ENCODE measurements at places on chromosomes 5 and 9.

DNA sequence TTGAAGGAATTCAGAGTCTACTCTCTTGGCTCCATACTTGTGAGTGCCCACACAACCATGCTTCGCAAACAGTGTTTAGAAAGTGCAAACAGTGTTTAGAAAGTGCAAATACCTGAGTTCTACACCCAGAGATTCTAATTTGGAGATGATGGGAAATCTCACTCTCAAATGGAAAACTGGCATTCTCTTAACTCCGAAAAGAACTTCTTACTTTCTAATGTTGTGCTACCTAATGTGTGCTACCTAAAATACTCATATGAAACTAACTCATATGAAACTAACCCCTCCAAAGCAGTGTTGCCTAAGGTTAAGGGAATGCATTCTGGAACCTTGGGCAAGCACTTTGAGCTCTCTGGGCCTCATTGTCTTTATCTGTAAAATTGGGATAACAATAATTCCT lies 55.5 kb upstream of the ZNF366 start:
- no peak for DNase-seq

DNA sequence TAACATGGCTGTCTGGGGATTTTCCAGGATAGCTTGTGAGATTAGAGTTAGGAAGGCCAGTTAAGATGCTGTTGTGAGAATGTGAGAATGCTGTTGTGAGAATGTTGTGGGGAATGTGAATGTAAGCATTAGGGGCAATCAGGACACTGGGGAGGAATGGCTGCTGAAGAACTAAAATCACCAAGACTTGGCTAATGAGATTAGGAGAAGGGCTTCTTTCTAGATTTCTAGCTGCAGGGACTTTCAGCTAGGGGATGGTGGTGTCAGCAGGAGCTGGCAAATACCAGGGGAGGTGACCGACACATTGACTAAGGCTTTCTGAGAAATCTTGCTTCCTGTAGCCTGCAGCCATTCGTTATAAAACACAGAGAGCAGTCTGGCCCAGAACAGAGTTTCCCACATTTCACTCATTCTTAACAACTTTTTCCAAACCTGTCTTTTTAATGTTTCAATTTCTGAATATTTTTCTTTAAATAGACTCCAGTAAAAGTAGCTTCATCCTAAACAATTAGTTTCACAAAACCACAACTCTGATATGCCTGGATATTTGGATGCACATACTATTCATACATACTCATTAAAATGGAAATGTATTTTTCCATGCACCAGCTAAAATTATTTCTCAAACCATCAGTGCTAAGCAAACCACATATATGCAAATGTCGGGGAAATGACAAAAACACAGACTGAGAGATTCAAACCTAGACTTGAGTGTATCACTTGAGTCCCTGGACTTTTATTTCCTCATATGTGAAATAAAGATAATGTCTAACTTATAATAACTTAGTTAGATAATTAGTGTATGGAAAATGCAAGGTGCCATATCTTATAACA lies 89.3 kb upstream of the TNC start:
- DNase-seq = no peak

- no peak for DNase-seq
These were observed 336.8 kb upstream of the RFX3 start for GRCh38 chr9:3862561-3862960.

- DNase-seq = no peak
These were observed 41.9 kb downstream of the TJP2 start for GRCh38 chr9:69215774-69216485.

GRCh38 chr9:37034938-37035647 lies 1.0 kb upstream of the PAX5 start:
- no peak for DNase-seq

DNA sequence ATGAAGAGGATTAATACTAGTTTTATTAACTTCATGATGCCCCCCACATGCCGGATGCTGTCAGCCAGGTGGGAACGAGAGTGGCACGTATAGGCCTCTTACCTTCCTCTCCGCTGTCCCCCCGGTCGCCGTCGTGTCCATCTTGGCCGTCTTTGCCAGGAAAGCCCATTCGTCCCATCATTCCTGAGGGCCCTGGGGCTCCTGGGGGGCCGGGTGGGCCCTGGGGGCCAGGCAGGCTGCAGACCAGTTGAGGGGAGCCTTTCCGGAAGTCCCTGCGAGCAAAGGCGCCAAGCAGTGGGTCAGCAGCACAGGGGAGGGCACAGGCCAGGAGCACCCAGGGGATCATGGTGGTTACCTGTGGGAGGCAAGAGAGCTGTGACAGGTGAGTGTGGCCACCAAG lies 15.8 kb downstream of the C1QTNF2 start:
- DNase-seq = no peak

DNA sequence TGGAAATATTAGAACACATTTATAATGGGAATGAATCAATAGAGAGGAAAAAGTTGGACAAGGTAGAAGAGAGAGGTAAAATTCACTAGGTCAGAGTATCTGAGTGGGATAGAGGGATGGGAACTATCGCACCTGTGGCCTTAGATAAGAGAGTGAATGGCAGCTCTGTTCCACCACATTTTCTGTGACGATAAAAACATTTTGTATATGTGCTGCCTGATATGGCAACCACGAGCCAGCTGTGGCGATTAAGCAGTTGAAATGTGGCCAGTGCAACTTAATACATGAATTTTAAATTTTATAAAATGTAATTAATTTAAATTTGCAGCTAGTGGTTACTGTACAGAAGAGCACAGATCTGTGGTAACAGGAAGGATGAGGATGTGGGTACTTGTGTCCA lies 46.7 kb downstream of the ZNF354A start:
- no peak for DNase-seq

DNA sequence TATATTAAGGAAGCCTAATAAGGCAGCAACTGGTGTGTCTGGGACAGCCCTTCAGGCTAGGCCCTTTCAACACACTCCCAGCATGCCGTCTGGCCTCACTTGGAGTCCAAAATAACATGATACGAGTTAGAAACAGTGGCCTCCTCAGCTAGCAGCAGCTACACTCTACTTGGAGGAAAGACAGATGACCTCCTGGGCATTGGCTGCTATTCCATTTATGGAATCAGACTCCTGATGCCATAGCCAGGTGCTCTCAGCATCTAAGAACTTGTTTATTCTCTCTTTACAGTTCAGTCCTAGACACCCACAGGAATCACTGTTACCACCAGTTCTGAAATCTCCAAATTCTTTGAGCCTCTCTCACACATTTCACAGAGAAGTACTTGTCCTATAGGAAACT lies 31.8 kb downstream of the RUSC2 start:
- no peak for DNase-seq

GRCh38 chr5:145937432-145938250 lies 1.3 kb downstream of the SH3RF2 start:
- no peak for DNase-seq

- DNase-seq = no peak
These were observed 192.5 kb upstream of the RORB start for GRCh38 chr9:74304598-74304997.

DNA sequence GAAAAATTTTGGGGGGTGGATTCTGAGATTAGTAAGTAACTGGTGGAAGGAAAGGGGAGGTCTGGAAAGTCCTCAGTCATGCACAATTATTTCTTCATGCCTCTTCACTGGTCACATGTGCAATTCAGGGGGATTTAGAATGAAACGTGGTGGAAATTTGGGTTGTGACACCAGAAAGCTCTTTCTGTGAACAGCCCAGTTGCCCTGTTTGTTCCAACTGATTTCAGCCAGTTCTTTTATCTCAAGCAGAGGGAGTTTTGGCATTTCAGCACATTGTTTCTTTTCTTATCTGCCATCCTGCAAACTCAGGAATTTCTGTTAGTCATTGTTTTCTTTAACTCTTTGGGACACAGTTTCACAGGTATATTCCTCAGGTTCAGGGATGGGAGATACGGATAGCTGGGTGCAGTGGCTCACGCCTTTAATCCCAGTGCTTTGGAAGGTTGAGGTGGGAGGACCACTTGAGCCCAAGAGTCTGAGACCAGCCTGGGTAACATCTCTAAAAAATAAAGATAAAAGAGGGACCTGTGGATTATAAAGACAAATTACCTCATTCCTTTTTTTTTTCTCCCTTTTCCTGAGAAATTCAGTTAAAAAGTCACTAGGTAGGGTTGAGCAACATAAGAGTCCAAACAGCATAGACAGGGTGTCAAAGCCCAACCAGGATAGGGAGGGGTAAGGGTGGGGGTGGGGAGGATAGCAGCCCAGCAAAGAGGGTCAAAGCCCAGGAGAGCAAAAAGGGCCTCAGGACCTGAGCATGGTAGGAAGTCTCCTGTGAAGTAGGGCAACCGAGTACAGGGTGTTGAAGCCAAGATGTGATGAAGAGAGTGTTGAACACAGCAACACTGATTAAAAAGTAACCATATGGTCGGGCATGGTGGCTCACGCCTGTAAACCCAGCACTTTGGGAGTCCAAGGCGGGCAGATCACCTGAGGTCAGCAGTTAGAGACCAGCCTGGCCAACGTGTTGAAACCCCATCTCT lies 5.4 kb upstream of the B4GALT1 start:
- no peak for DNase-seq

- no peak for DNase-seq
These were observed 25.5 kb upstream of the B4GALT1 start for GRCh38 chr9:33192493-33193255.

DNA sequence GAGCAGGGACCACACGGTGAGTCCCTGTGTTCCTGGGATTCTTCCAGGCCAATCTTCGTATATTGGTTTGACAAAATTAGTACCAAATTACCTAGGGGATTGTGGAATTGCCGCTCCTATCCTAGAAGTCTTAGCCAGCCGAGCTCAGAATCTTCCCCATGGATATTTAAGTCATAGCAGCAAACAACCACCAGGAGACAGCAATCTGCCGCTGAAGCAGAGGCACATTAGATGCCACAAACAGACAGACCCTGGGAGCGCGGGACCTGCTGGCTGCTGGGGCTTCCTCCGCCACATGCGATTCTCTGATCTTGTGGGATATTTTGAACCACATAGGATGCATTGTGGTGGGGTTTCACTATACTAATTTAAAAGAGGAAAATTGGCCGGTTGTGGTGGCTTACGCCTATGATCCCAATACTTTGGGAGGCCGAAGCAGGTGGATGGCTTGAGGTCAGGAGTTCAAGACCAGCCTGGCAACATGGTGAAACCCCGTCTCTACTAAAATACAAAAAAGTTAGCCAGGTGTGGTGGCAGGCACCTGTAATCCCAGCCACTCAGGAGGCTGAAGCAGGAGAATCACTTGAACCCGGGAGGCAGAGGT lies 31.7 kb upstream of the ZBTB43 start:
- DNase-seq = no peak

DNA sequence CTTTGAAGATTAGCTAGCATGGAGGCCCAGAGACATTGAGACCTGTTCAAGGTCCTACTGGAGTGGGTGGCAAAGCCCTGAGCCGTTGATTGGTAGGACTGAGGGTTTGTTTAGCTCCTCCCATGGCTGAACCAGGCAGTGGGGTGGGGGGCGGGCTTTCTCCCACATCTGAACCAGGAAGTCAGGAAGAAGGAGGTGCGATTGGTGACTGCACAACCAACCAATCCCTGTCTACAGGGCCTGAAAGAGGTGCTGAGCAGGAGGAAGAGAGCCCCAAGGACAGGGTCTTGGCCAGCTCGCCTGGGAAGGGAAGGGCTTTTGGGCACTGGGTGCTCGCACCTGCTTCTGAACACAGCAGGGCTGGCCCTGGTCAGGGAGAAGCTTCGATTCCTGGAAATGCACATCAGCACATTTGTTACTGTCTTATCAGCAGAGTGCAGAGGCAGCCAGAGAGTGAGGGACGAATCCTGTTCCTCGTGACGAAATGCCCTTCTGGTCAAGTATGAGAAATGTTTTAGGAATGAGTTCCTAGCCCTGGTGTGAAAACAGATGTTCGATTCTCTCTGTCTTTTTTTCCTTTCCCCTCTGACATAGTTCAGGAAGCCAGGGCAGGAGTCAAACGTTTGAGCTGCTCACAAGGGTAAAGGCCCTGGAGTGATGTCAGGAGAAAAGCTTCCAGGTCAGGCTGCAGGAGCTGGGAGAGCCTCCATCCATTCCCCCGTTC lies 294.8 kb upstream of the KLF4 start:
- DNase-seq = no peak

DNA sequence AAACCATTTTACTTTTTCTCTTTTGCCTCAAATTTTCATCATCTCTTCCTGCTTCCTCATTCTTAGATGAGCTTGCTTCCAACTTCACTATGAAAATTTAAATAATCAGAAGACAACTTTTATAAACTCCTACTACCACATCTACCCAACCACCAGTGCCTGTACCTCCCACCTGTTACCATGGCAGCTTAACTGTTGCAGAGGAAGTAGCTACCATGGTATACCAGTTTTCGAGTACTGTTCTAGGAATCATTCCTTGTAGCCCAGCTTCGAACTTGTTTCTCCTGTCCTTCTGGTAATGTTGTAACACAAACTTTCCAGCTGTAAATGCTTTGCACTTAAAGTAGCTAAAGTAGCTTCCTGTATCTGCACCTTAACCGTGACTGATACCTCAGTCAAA lies 266.8 kb upstream of the NREP start:
- DNase-seq = no peak

- no peak for DNase-seq
These were observed 8.5 kb downstream of the CDX1 start for GRCh38 chr5:150175076-150175475.

GRCh38 chr9:99785010-99785590 lies 36.6 kb upstream of the NR4A3 start:
- DNase-seq = no peak

- no peak for DNase-seq
These were observed 626.7 kb downstream of the PRR16 start for GRCh38 chr5:121090822-121091221.

DNA sequence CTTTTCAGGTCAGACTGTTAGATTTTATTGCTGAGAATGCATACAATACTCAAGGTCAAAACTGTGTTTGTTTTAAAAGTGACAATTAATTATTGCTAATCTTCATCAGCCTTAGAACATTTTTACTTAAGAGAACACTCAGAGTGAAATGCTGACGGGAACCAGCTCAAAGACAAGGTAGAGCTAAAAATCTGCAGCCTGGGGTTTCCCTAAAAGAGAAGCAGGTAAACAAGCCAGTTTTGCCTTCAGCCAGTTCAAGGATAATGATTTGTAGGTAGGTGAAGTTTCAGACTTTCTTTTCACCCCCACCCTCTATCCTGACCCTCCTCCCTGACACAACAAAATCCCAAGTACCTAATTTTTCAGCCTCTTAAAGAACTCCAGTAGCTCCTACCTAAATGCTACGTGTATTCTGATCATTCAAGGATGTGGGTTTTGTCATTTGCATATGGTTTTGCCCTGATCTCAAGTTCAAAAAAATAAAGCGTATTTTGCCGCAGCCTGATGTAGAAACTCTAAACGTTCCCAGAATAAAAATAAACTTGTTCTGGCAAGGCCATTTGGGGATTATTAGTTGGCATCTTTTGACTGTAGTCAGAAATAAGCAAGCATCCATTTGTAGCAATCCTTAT lies 407.2 kb downstream of the EFNA5 start:
- no peak for DNase-seq

DNA sequence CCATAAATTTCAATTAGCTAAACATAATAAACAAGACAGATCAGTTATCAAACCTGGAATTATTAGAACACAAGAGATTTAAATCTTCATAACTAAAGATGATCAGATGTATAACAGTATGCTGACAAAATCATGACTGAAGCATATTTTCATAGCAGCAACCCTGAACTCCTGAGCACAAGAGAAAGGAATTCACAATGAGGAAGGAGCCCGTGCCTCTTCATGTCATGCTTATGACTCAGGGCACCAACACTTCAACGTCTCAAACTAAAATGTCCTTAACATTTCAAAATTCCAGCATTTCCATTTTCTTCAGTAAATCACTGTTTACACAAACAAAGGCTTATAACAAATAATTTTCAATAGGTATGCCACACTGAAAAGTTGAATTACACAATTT lies 6.7 kb downstream of the AP3B1 start:
- no peak for DNase-seq

Measured in NCI-H446 (cell line).